ENCODE measurements at places on chromosomes 2 and 18. TPM values are rescaled to one million over a fixed set of nuclear protein-coding genes. Genes with fewer than 3 reads are reported as not detected.
A peak's percentile ranks its signal among the peaks of the same experiment; 100 is the strongest.

FAHD2A gene
- total RNA-seq = 26.8 TPM

PLCD4 gene
- total RNA-seq = 1.5 TPM

GRCh38 chr2:73949802-73950201, 23.1 kb downstream of the DGUOK start:
- H3K27me3 ChIP-seq = no peaks in the 10 kb centered on the region
- peaks cover 7% of the 10 kb centered on the region for H3K4me1 ChIP-seq
- no peak overlapping the region for H3K4me3 ChIP-seq
- no peak for DNase-seq
- H3K36me3 ChIP-seq = no peaks in the 10 kb centered on the region

- H3K4me1 ChIP-seq = peaks cover 90% of the 10 kb centered on the region
- H3K27me3 ChIP-seq = no peaks in the 10 kb centered on the region
- H3K36me3 ChIP-seq = no peaks in the 10 kb centered on the region
- no peak for DNase-seq
- peak overlapping the region; percentile 82 for H3K27ac ChIP-seq
Observed at GRCh38 chr2:217929757-217930707, 72.8 kb downstream of the TNS1 start.

CYS1 gene
- total RNA-seq = 0.60 TPM

L3MBTL4 gene
- total RNA-seq = 10.1 TPM

RESP18 gene
- not detected for total RNA-seq

DNA sequence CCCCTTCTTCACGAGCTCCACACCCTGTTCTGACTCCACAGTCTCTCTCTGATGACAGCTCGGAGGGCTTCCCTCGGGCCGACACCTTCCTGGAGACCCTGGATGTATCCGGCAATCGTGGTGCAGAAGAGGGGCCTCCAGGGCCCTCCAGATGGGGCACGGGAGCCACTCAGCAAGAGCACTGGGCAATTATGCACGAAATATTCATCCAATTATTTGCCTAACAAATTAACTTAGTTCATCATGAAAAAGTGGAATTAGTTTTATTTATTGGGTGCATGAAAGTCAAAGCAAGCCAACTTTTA, 277.3 kb upstream of the HDAC4 start:
- H3K36me3 ChIP-seq = no peaks in the 10 kb centered on the region
- no peaks in the 10 kb centered on the region for H3K27me3 ChIP-seq
- no peak overlapping the region for H3K4me3 ChIP-seq
- no peak overlapping the region for H3K27ac ChIP-seq
- no peaks in the 10 kb centered on the region for H3K4me1 ChIP-seq

DNA sequence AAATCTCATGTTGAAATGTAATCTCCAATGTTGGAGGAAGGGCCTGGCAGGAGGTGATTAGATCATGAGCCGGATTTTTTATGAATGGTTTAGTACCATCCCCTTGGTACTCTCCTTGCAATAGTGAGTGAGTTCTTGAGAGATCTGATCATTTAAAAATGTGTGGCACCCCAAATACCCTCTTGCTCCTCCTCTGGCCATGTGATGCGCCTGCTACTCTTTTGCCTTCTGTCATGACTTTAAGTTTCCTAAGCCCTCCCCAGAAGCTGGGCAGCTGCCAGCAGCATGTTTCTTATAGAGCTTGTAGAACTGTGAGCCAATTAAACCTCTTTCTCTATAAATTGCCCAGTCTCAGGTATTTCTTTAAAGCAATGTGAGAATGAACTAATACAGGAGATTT, 72.6 kb upstream of the FIGN start:
- no peaks in the 10 kb centered on the region for H3K36me3 ChIP-seq
- no peaks in the 10 kb centered on the region for H3K4me1 ChIP-seq
- H3K4me3 ChIP-seq = no peak overlapping the region
- no peak for DNase-seq
- H3K27me3 ChIP-seq = no peaks in the 10 kb centered on the region

GRCh38 chr2:98815795-98816194, 84.9 kb upstream of the MGAT4A start:
- no peak overlapping the region for H3K4me3 ChIP-seq
- H3K27me3 ChIP-seq = no peaks in the 10 kb centered on the region
- no peaks in the 10 kb centered on the region for H3K4me1 ChIP-seq

DNA sequence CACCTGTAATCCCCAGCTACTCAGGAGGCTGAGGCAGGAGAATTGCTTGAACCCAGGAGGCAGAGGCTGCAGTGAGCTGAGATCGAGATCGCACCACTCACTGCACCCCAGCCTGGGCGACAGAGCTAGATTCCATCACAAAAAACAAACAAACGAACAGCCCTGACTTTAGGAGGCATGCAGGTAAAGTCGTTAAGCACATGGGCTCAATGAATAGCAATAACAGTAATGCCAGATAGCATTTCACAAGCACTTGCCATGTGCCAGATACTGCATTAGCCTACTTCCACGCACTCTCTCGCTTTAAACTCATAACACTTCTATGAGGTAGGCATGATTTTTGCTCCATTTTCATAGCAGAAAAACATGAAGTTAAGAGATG, 135.6 kb upstream of the KLHL14 start:
- H3K4me3 ChIP-seq = no peak overlapping the region
- no peak for DNase-seq
- no peaks in the 10 kb centered on the region for H3K27me3 ChIP-seq
- no peaks in the 10 kb centered on the region for H3K36me3 ChIP-seq

DNA sequence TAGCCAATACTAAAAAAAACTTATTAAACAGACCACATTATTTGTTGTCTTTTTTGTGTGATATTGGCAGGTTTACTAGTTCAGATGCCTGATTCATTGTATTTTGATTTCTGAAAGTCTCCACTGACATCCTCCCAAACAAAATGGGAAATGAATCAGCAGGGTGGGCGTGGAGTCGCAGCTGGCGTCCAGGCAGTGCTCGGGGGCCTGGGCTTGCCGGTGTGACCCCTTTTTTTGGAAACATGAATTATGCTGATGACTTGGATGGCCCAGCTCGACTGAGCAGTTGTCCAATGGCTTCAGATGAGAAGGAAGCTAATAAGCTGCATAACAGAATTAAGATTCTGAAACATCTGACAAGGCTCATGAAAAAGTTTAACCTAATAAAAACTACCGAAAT, 1.7 kb upstream of the KCNG2 start:
- DNase-seq = no peak
- H3K27me3 ChIP-seq = peaks cover 35% of the 10 kb centered on the region
- peaks cover 18% of the 10 kb centered on the region for H3K4me1 ChIP-seq
- no peaks in the 10 kb centered on the region for H3K36me3 ChIP-seq

DNA sequence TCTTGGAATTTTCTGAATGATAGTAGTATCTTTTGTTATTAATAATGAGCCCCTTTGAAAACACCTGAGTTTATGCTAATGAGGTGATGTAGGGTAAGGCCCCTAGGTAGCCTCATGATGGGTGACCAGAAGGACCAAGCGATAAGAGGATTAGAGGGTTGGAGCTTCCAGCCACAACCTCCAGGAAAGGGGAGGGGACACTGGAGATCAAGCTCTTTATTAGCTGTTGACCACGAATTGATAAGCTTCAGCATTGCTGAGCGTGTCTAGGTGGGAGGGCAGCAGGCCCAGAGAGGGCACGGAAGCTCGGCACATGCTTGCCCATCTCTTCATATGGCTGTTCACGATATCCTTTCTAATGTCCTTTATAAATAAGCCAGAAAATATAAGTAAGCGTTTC, 39.0 kb downstream of the KIAA2012 start:
- no peaks in the 10 kb centered on the region for H3K27me3 ChIP-seq
- H3K4me1 ChIP-seq = no peaks in the 10 kb centered on the region
- H3K27ac ChIP-seq = no peak overlapping the region

ODC1 gene
- 98.4 TPM for total RNA-seq

DNA sequence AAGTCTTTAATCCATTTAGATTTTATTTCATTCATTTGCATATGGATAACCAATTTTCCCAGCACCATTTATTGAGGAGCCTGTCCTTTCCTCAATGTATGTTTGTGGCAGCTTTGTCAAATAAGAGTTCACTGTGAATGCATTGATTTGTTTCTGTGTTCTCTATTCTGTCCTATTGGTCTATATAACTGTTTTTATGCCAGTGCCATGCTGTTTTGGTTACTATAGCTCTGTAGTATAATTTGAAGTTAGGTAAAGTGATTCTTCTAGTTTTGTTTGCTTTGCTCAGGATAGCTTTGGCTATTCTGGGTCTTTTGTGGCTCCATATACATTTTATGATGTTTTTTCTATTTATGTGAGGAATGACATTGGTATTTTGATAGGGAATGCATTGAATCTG, 7.4 kb downstream of the MYO3B start:
- H3K27ac ChIP-seq = no peak overlapping the region
- no peaks in the 10 kb centered on the region for H3K27me3 ChIP-seq
- H3K4me3 ChIP-seq = no peak overlapping the region
- H3K36me3 ChIP-seq = no peaks in the 10 kb centered on the region
- DNase-seq = no peak
- H3K4me1 ChIP-seq = no peaks in the 10 kb centered on the region

GPN1 gene
- total RNA-seq = 25.0 TPM

DNA sequence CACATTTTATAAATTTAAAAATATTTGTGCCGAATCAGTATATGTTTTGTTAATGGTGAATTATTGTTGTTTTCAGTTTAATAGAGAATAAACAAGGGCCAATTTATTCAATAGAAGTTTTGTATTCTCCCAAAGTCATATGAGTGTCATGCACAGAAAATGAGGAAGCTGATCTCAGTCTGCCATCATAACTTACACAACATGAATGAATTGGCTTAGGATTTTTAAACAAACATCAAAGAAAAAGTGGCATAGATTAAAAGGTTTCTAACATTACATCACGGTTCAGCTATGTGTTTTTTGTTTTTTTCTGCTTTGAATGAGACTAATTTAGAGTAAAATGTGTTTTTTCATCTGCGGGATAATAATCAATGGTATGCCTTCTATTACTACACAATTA, 123.4 kb upstream of the CTNNA2 start:
- no peaks in the 10 kb centered on the region for H3K36me3 ChIP-seq
- no peak overlapping the region for H3K4me3 ChIP-seq
- H3K27ac ChIP-seq = no peak overlapping the region
- DNase-seq = peak; percentile 3

LYG2 gene
- not detected for total RNA-seq

CCDC102B gene
- 78.3 TPM for total RNA-seq

CHRND gene
- not detected for total RNA-seq

GRCh38 chr2:191533693-191534180, 144.2 kb upstream of the NABP1 start:
- no peak for DNase-seq
- H3K36me3 ChIP-seq = no peaks in the 10 kb centered on the region
- H3K27me3 ChIP-seq = no peaks in the 10 kb centered on the region
- H3K4me1 ChIP-seq = no peaks in the 10 kb centered on the region

- no peak overlapping the region for H3K4me3 ChIP-seq
- no peaks in the 10 kb centered on the region for H3K36me3 ChIP-seq
- no peak for DNase-seq
- H3K27ac ChIP-seq = peak overlapping the region; percentile 35
Observed at GRCh38 chr2:46142546-46143428, 154.4 kb upstream of the EPAS1 start.

- H3K27ac ChIP-seq = no peak overlapping the region
- no peaks in the 10 kb centered on the region for H3K36me3 ChIP-seq
- peaks cover 57% of the 10 kb centered on the region for H3K27me3 ChIP-seq
- no peak overlapping the region for H3K4me3 ChIP-seq
- no peaks in the 10 kb centered on the region for H3K4me1 ChIP-seq
Observed at GRCh38 chr2:26571316-26571715, 69.8 kb downstream of the CIB4 start.

LHCGR gene
- not detected for total RNA-seq

DNA sequence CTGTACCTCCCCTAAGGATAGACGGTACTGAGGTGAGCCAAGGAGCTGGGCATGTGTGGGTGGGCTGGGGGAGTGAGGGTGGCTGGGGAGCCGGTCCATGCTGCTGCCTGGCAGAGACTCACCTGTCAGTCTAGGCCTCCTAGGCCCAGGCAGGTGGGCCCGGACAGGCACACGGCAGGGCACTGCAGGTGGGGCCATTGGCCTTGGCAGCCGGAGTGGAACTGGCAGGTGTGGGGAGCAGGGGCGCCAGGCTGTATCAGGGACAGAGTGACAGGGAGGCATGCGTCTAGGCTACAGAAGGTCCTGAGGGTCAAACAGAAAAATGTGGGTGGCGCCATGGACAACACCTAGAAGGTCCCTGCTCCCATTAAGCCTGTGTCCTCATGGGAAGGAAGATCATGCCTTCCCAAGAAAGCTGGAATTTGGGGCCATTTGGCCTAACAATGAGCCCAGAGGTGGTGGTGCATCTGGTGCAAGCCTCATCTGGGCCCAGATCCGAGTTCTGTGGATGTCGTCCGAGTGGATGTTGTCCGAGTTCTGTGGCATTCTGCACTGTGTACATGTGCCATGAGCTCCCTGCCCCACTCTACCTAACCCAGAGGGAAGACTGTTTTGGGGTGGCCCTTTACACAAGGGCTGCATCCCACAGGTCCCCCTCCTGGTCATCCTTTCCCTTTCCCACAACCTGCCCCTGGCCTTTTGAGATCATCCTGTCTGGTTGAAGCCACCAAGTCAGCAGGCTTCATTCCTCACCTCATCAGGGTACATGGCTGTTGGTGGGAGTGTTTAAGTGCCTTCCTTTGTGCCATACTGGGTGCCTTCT, 249.7 kb downstream of the GLI2 start:
- no peak overlapping the region for H3K4me3 ChIP-seq
- no peaks in the 10 kb centered on the region for H3K4me1 ChIP-seq
- H3K27me3 ChIP-seq = no peaks in the 10 kb centered on the region

- no peaks in the 10 kb centered on the region for H3K36me3 ChIP-seq
- H3K27me3 ChIP-seq = no peaks in the 10 kb centered on the region
- DNase-seq = no peak
- peaks cover 2% of the 10 kb centered on the region for H3K4me1 ChIP-seq
- H3K4me3 ChIP-seq = no peak overlapping the region
Observed at GRCh38 chr2:457262-457661, 169.4 kb upstream of the ALKAL2 start.

SLC4A3 gene
- 5.7 TPM for total RNA-seq

GRCh38 chr2:231457101-231457500, 7.2 kb downstream of the NCL start:
- H3K4me3 ChIP-seq = no peak overlapping the region
- H3K27me3 ChIP-seq = no peaks in the 10 kb centered on the region
- H3K27ac ChIP-seq = no peak overlapping the region
- H3K36me3 ChIP-seq = peaks cover 100% of the 10 kb centered on the region
- H3K4me1 ChIP-seq = peaks cover under 1% of the 10 kb centered on the region

DNA sequence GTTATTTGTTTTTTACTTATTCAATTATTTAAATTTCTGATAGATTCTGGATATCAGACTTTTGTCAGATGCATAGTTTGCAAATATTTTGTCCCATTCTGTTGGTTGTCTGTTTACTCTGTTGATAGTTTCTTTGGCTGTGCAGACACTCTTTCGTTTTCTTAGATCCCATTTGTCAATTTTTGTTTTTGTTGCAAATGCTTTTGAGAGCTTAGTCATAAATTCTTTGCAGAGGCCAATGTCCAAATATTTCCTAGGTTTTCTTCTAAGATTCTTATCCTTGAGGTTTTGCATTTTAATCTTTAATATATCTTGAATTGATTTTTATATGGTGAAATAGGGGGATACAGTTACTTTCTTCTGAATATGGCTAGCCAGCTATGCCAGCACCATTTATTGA, 112.7 kb upstream of the SESTD1 start:
- DNase-seq = no peak
- no peaks in the 10 kb centered on the region for H3K4me1 ChIP-seq
- no peak overlapping the region for H3K4me3 ChIP-seq
- no peaks in the 10 kb centered on the region for H3K36me3 ChIP-seq
- no peaks in the 10 kb centered on the region for H3K27me3 ChIP-seq

RAX gene
- not detected for total RNA-seq

GRCh38 chr2:8551622-8552074, 130.2 kb upstream of the ID2 start:
- H3K27ac ChIP-seq = no peak overlapping the region
- no peaks in the 10 kb centered on the region for H3K27me3 ChIP-seq
- H3K4me3 ChIP-seq = no peak overlapping the region
- no peak for DNase-seq
- H3K36me3 ChIP-seq = no peaks in the 10 kb centered on the region
- H3K4me1 ChIP-seq = no peaks in the 10 kb centered on the region

- H3K27me3 ChIP-seq = no peaks in the 10 kb centered on the region
- H3K36me3 ChIP-seq = no peaks in the 10 kb centered on the region
- H3K27ac ChIP-seq = no peak overlapping the region
Observed at GRCh38 chr18:37138456-37138855, 309.5 kb downstream of the KIAA1328 start.

All from left lung (tissue), 14 donors.